ENCODE measurements at places on chromosomes 7 and 10. TPM values are rescaled to one million over a fixed set of nuclear protein-coding genes. Genes with fewer than 3 reads are reported as not detected.

The DNAAF5 gene
- total RNA-seq = 50.3 TPM

The ANKRD30A gene
- total RNA-seq = not detected

The TRIM56 gene
- 40.5 TPM for total RNA-seq

The NSUN6 gene
- 23.5 TPM for total RNA-seq

GRCh38 chr7:23373151-23374004 lies 74.2 kb downstream of the MALSU1 start:
- DNase-seq = peak; percentile 31

- DNase-seq = no peak
Observed at GRCh38 chr7:142927085-142927745, 6.3 kb downstream of the TRPV5 start.

- no peak for DNase-seq
Observed at GRCh38 chr10:73916761-73917470, 6.0 kb downstream of the PLAU start.

- no peak for DNase-seq
Observed at GRCh38 chr10:7720478-7720877, 17.4 kb downstream of the ITIH2 start.

DNA sequence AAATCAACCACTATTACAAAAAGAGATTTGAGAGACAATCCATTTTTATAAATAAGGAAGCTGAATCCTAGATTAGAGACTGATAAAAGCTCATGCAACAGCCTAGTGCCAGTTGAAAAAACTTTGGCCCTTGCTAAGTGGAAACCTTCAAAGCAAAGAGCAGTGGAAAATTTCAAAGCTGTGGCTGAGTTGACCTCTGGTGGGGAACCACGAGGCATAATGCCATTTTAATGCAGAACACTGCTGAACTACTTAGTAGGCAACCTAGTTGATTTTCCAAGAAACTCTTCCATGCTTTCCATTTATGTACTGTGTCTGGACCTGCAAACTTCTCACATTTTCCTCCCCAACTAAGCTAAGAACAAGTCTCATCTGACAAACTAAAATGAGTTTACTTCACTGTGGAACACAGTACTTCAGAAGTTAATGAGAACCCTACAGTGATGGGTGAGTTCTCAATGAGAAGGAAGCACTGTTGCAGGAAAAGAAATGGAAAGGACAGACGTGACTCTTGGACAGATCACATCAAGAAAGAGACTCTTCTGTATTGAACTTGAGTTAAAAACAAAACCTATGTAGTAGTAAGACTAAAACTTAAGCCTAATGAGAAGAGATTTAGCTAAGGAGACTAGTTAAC lies 19.5 kb downstream of the FZD9 start:
- DNase-seq = no peak

GRCh38 chr7:149140831-149141230 lies 6.4 kb upstream of the ZNF398 start:
- no peak for DNase-seq

DNA sequence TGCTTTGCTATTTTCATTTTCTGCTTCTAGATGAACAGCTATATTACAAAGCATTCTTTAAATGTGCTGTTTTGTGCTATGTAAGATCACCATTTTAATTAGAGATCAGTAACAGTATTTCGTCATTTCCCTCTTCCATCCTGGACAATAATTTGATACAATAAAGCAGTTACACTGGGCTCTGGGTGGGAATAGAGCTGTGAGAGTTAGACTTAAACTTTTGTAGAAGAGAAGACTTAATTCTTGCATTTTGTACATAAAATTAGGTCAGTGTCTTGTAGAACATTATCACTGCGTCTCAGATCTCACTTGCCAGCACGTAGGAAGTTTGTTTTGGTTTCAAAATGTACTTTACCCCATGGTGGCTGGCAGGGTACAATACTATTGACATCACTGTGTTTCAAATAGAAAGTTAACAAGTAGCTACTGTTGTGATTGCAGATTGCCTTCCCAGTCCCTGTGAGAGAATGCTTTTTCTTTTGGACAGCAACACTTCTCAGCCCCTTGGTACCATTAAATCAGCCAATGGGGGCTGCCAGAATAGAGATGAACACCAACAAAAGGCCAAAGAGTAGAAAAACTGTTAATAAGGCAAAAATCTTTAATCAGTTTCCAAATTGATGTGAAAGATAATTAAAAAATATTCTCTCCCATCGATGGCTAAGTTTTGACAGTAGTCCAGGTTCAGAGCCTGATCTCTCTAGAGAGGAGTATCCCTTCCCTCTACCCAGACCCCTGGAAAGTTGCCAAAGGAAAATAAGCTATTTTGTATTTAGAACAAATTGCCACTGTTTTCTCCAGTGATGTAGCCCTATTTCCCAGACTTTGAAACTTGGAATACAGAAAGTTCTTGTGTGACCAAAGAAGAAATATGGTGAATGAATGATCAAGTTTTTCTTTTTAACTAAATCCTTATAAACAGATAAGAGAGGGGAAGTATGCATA lies 35.1 kb downstream of the SMNDC1 start:
- DNase-seq = no peak

DNA sequence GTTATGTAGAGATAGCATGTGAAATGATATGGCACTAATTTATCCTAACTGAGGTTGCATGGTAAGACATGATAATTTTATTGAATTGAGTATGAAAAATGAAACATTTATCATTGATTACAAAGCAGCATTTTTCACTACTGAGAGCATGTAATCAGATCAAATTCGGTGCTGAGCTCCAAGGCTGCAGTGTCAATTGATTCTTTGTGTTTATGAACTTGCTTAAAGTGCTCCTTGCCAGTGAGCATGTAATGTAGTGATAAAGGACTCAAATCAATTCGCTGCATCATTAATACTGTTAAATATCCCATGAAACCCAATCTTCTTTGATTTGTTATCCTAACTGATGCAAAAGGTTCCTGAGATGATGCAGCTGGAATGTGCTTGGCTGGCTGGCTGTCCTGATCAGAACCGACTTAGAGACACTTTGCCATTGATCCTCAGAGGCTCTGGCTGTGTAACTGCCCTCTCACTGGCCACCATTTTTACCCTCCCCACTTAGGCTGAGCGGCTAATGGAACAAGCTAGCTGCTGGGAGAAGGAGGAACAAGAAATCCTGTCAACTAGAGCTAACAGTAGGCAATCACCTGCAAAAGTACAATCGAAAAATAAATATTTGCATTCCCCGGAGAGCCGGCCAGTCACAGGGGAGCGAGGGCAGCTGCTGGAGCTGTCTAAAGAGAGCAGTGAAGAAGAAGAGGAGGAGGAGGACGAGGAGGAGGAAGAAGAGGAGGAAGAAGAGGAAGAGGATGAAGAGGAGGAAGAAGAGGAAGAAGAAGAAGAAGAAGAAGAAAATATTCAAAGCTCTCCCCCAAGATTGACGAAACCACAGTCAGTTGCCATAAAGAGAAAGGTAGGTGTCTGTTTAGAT lies 89.8 kb upstream of the SAMD8 start:
- no peak for DNase-seq

All from Peyer's patch (tissue), 4 donors.